Mammary microvascular endothelial cell (primary cell): ENCODE measurements at places on chromosomes 7 and 10. TPM values are rescaled to one million over a fixed set of nuclear protein-coding genes. Genes with fewer than 3 reads are reported as not detected.

Gene PWWP2B
- 7.3 and 8.0 TPM in 2 replicates for total RNA-seq

Gene ASIC3
- total RNA-seq: not detected in 2 replicates

Gene KDM7A
- 2.0 and 2.7 TPM in 2 replicates for total RNA-seq

Gene GBX1
- total RNA-seq: not detected in 2 replicates

Gene DMBT1
- not detected in 2 replicates for total RNA-seq

Gene GOLGA7B
- 0.05 TPM in 1 of 2 replicates, not detected in the other for total RNA-seq

Gene TAS2R3
- total RNA-seq: not detected in 2 replicates

Gene TPK1
- total RNA-seq: 17.7 and 19.1 TPM in 2 replicates

Gene TUBAL3
- total RNA-seq: 0.07 and 0.20 TPM in 2 replicates

Gene PYROXD2
- 1.9 and 2.1 TPM in 2 replicates for total RNA-seq

Gene MYOF
- 256 and 267 TPM in 2 replicates for total RNA-seq

Gene TMUB1
- 35.4 and 40.9 TPM in 2 replicates for total RNA-seq

Gene CLDN15
- total RNA-seq: 3.9 and 4.6 TPM in 2 replicates

Gene ATOH7
- total RNA-seq: not detected in 2 replicates

Gene HTR5A
- total RNA-seq: not detected in 2 replicates

Gene TRIM73
- 0.05 TPM in 1 of 2 replicates, not detected in the other for total RNA-seq

Gene PNLIP
- not detected in 2 replicates for total RNA-seq

Gene NXPH1
- not detected in 2 replicates for total RNA-seq

Gene C10orf62
- total RNA-seq: not detected in 2 replicates

Gene CUTC
- total RNA-seq: 15.8 and 19.1 TPM in 2 replicates

Gene LBX1
- total RNA-seq: not detected in 2 replicates

Gene HECTD2
- total RNA-seq: 2.5 and 2.9 TPM in 2 replicates

Gene GIMAP8
- total RNA-seq: 16.7 and 18.3 TPM in 2 replicates

Gene ARPC1B
- 549 and 654 TPM in 2 replicates for total RNA-seq

Gene SLC13A1
- total RNA-seq: not detected in 2 replicates

Gene TLX1
- total RNA-seq: not detected in 2 replicates

Gene PAPOLB
- not detected in 2 replicates for total RNA-seq

Gene GSTO2
- 0.30 and 0.33 TPM in 2 replicates for total RNA-seq

Gene PRSS2
- not detected in 2 replicates for total RNA-seq

Gene SLC39A12
- total RNA-seq: not detected in 2 replicates

Gene NODAL
- total RNA-seq: not detected in 2 replicates

Gene PTPRZ1
- total RNA-seq: not detected in 2 replicates

Gene FAS
- total RNA-seq: 15.2 and 16.6 TPM in 2 replicates

Gene OR2A42
- under 0.01 TPM in 1 of 2 replicates, not detected in the other for total RNA-seq

Gene C7orf57
- total RNA-seq: 0.15 and 0.20 TPM in 2 replicates

Gene STAG3
- 0.10 and 0.13 TPM in 2 replicates for total RNA-seq

Gene LIPK
- total RNA-seq: not detected in 2 replicates

Gene METTL2B
- 26.9 and 32.6 TPM in 2 replicates for total RNA-seq

Gene GLI3
- total RNA-seq: 2.7 and 3.8 TPM in 2 replicates

Gene COL17A1
- 3.3 and 4.6 TPM in 2 replicates for total RNA-seq

Gene LRRD1
- total RNA-seq: 0.07 TPM in 1 of 2 replicates, not detected in the other

Gene SORCS1
- not detected in 2 replicates for total RNA-seq

Gene IDI2
- not detected in 2 replicates for total RNA-seq

Gene DIP2C
- total RNA-seq: 4.9 and 6.2 TPM in 2 replicates

Gene PDE1C
- 7.2 and 9.5 TPM in 2 replicates for total RNA-seq

Gene CHN2
- 0.67 and 2.7 TPM in 2 replicates for total RNA-seq

Gene FZD1
- total RNA-seq: 6.0 and 6.2 TPM in 2 replicates

Gene RAB19
- not detected in 2 replicates for total RNA-seq

Gene AKR1E2
- 6.8 and 8.8 TPM in 2 replicates for total RNA-seq

Gene THNSL1
- total RNA-seq: 1.3 and 2.9 TPM in 2 replicates

Gene MARVELD1
- 27.0 and 38.7 TPM in 2 replicates for total RNA-seq

Gene AGAP4
- 1.8 and 2.7 TPM in 2 replicates for total RNA-seq
